ENCODE measurements at places on chromosomes 3 and 15.

DNA sequence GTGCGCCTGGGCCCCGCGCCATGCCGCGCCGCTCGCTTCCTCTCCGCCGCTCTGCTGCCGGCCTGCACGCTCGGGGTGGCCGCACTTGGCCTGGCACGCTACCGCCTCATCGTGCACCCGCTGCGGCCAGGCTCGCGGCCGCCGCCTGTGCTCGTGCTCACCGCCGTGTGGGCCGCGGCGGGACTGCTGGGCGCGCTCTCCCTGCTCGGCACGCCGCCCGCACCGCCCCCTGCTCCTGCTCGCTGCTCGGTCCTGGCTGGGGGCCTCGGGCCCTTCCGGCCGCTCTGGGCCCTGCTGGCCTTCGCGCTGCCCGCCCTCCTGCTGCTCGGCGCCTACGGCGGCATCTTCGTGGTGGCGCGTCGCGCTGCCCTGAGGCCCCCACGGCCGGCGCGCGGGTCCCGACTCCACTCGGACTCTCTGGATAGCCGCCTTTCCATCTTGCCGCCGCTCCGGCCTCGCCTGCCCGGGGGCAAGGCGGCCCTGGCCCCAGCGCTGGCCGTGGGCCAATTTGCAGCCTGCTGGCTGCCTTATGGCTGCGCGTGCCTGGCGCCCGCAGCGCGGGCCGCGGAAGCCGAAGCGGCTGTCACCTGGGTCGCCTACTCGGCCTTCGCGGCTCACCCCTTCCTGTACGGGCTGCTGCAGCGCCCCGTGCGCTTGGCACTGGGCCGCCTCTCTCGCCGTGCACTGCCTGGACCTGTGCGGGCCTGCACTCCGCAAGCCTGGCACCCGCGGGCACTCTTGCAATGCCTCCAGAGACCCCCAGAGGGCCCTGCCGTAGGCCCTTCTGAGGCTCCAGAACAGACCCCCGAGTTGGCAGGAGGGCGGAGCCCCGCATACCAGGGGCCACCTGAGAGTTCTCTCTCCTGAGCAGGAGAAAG is 951 bp downstream of the GPR62 start:
- DNase-seq, result peak; percentile 36

DNA sequence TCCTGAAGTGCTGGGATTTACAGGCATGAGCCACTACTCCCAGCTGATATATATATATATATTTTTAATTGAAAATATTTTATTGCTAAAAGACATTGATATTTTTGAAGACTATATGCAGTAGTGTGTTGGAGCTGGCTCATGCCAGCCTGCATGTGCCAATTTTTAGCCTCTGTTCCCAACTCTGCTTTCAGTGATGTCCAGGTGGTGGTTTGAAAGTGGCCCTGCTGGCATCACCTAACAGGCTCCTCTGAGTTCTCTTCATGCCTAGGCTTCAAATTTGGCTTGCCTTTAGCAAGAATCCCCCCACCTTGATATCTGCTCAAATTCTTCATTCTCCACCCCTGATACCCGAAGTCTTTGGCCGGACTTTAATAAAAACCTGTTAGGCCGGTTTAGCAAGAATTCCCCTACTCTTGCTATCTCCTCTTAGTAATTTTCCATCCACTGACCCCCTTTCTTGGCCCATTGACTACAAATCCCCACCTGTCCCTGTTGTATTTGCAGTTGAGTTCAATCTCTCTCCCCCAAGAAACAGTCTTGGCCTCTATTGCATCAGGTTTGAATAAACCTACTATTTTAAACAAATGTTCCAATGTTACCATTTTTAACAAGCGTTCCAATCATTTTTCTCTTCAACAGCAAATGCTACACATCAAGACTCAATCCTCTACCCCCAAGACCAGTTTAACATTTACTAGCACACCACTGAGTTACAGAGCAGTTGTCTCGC is 23.9 kb upstream of the CTSH start:
- no peak for DNase-seq

DNA sequence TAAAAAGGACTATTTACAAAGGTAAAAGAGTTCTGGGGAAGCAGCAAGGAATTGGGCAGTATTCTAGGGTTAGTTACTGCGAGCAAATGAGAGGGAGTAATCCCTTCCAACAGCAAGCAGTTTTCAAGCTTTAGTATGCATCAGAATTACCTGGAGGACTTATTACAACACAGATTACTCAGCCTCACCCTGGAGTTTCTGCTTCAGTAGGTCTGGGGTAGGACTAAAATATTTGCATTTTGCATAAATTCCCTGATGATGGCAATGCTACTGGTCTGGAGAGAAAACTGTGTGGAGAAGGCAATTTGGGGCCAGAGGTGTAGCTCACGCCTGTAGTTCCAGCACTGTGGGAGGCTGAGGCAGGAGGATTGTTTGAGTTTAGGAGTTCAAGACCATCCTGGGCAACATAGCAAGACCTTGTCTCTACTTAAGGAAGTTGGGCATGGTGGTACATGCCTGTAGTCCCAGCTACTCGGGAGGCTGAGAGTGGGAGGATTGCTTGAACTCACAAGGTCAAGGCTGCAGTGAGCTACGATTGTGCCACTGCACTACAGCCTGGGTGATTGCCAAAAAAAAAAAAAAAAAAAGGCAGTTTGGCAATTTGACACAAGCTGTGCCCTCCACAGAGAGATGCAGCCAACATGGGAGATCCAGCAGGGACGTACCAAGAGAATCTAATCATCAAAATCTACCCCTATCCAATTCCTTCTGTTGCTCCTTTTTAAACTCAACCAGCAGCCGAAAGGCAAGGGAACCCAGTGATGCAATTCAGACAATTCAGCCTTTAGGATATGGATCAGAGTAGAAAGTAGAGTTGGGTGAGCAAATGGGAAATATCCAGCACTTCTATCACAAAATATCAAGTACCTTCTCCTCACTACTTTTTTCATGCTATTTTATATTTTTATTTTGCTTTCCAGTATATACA is 27.1 kb upstream of the AP4E1 start:
- DNase-seq, result no peak

GRCh38 chr3:14691719-14692118 is 16.8 kb downstream of the C3orf20 start:
- no peak for DNase-seq

DNA sequence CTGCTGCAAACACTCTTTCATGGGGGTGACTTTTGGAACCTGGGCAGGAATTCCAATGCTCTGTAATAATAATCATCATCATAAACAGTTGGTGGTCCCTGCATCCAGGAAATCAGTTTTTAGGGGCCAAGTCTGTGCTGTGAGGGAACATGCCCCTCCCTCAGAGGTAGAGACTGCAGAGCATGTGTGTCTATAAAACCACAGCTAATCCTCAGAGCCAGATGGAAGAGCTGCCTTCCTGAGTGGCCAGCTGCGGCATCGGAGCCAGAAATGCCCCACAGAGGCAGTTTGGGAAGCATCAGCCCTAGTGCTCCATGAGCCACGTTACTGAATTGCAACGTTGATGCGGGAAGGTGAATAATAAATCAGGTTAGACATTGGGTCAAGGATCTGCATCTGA is 12.9 kb upstream of the TPM1 start:
- no peak for DNase-seq

GRCh38 chr3:183306798-183307671 is 54.0 kb downstream of the B3GNT5 start:
- DNase-seq, result peak; percentile 31

DNA sequence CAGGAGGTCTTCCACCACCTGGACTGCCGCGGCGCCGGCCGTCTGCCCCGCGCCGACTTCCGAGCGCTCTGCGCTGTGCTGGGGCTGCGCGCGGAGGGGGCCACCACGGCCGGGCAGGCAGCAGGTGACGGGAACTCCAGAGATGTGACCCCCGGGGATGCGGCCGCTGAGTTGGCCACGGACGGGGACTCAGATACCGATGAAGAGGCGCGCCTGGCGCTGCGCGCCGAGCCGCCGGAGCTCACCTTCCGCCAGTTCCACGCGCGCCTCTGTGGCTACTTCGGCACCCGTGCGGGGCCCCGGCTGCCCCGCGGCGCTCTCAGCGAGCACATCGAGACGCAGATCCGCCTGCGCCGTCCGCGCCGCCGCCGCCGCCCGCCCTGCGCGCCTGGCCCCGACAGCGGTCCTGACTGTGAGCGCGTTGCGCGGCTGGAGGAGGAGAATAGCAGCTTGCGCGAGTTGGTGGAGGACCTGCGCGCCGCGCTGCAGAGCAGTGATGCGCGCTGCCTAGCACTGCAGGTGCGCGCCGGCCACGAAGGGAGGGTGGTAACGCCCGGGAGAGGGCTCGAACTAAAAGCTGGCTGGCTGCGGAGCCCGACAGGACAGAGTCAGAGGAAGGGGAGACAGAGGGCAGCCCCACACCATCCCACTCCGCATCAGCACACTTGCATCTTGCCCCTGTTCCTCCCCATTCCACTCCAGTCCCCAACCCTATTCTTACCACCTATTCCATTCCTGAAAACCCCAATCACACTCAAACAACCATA is 885 bp downstream of the EFCC1 start:
- no peak for DNase-seq

- DNase-seq, result no peak
Observed at GRCh38 chr3:149369991-149370866, 7.2 kb downstream of the TM4SF1 start.

- DNase-seq, result no peak
Observed at GRCh38 chr15:75749820-75750219, 37.2 kb upstream of the CSPG4 start.

DNA sequence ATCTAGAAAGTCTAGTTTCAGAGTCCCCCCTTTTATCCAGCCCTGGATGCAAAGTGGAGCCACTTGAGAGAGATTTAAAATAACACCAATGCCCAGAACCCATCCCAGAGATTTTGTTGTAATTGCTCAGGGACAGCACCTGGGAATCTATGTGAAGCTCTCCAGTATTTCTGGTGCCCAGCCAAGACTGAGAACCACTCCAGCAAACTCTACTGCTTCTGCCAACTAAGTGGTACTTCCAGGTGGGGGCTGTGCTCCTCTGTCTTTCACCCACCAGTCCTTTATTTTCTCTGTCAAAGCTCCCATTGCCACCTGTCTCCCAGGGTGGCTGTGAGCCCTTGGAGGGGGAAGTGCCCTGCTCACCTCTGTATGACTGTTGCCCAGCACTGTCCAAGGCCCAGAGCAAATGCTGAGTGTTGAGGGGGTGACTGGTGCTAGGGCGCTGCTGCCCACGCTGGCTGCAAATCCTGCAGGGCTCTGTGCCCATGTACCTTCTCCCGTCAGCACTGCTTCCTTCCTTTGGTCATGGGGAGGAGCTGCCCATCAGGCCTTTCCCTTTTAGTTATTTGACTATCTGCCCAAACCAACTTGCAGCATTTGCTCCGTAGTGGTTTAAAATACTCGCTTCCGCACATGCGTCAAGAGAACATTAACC is 9.4 kb downstream of the CLSTN2 start:
- no peak for DNase-seq

- no peak for DNase-seq
Observed at GRCh38 chr3:62287392-62287927, 85.9 kb downstream of the FEZF2 start.

DNA sequence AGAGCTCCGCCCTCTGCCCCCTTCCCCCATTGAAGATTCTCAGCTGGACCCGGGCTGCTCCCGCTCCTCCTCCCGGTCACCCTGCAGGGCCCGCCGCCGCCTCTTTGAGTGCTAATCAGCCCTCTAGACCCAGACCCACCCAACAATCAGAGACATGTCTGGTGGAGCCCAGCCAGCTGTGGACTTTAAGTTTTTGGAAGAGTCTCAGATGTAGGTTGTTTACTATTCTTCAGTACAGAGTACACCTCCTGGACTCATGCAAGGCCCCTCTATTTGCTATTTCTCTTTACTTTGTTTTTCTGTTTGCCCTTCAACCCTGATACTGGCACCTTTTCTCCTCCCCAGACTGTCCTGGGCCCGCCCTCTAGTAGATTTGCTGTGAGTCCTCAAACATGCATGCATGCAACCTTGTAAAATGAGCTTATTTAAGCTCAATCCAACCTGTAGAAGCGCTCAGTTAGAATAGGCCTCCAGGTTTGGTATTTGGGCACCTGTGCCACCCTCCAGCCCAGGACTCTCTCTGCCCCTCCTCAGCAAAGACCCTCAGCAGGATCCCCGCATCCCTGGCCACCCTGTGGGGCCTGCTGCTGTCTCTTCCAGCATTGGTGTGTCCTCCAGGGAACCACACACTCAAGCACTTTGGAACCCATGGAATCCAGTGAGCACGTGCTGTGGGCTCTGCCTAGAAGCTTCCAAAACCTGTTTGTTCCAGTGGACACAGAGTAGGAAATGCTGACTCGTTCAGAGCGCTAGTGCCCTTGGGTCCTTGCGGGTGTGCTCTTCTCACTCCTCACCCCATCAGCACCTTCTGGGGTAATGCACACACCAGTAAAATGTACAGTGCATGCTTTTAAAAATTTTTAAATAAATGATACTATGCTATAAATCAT is 4.6 kb downstream of the PRR23E start:
- DNase-seq, result no peak

DNA sequence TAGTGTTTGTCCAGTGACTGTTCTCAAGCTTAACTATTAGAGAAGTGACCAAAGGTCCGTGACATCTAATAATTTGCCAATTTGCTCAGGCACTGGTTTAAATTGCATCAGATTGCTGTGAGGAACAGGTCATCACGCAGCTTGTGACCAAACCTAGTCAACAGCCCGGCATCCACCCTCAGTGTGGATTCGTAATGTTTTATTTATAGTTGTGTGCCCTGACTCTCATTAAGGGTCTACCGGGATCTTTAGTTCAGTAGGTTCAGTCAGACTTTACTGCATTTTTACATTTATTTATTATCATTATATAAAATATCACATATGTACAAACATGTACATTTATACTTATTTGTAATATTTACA is 46.4 kb upstream of the PGPEP1L start:
- DNase-seq, result no peak

DNA sequence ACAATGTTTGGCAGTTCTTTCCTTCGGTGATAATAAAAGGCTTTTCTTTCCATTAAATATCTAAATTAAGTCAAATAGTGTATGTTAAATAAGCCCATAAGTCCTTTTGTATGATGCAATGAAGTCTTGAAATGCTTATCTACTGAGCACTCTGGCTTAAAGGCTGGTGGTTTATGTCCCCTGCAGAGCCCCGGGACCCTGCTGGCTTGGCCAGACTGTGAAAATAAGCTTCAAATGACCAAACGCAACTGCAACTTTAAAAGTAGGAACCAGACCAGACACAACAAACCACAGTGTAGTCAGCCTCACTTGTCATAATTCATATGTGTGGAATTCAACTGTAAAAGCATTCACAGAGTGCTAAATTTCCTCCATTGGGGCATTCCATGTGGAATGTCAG is 72.5 kb downstream of the FOXP1 start:
- no peak for DNase-seq

DNA sequence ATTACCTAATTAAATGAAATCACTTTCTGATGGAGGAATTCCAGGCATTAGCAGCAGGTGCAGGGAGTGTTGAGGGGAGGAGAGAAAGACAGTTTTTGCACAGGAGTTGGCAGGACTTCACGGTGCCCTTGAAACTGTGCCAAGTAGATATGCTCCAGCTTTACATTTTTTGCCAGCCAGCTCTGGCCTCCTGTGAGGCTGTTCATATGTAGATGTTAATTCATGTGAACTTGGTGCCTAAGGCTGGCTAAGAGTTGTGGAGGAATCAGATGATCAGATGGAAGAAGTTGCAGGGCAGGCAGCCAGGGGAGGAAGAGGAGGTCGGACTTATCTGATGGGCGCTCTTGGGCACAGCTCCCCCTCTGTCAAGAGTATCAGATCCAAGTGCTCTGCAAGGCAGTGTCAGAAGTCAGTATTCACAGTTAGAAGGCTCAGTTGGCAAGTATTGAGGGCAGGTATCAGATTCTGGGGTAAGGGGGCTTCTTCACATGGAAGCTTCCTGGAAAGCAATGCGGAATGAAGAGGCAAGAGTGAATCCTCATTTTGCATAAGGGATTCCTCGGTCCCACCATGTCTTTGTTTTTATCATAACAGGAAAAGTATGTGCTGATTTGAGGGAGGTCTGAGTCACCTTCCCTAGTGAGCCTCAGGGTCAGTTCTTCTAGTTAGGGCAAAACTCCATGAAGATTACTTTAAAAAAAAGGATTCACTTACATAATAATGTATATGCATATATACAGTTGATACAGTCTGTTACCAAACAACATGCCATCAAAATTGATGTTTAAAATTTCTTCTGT is 172.6 kb upstream of the UMPS start:
- DNase-seq, result no peak
